ENCODE measurements at places on chromosomes 16 and 17. TPM values are rescaled to one million over a fixed set of nuclear protein-coding genes. Genes with fewer than 3 reads are reported as not detected.

GRCh38 chr17:9644910-9645751, at the start of gene USP43:
Gene USP43, plus strand, starts transcription at chr17:9645517. Its CDS starts 116 bp downstream, at chr17:9645633.
- H3K4me1 ChIP-seq: peaks cover 13% of the 10 kb centered on the region
- H3K4me3 ChIP-seq: peak within 1 kb of the TSS; percentile 72
- H3K27ac ChIP-seq: peak within 1 kb of the TSS; percentile 94
- no peaks in the 10 kb centered on the region for H3K36me3 ChIP-seq
- DNase-seq: peak; percentile 89

- H3K36me3 ChIP-seq: no peaks in the 10 kb centered on the region
- peaks cover 17% of the 10 kb centered on the region for H3K4me1 ChIP-seq
- peak overlapping the region; percentile 83 for H3K27ac ChIP-seq
- H3K27me3 ChIP-seq: no peaks in the 10 kb centered on the region
These were observed 959 bp downstream of the SSH2 start for GRCh38 chr17:29929006-29929532.

SLC26A11 gene
- 17.5 TPM for total RNA-seq

SYNGR3 gene
- 1.4 TPM for total RNA-seq

CALB2 gene
- total RNA-seq: 1.8 TPM

- H3K27me3 ChIP-seq: no peaks in the 10 kb centered on the region
- H3K4me1 ChIP-seq: peaks cover 12% of the 10 kb centered on the region
- no peak for DNase-seq
- H3K36me3 ChIP-seq: no peaks in the 10 kb centered on the region
These were observed 235.2 kb upstream of the TNRC6C start for GRCh38 chr17:77723071-77723908.

- no peak overlapping the region for H3K27ac ChIP-seq
- no peak overlapping the region for H3K4me3 ChIP-seq
- H3K4me1 ChIP-seq: peaks cover 5% of the 10 kb centered on the region
- H3K36me3 ChIP-seq: no peaks in the 10 kb centered on the region
- H3K27me3 ChIP-seq: no peaks in the 10 kb centered on the region
These were observed 296.4 kb downstream of the MAP2K6 start for GRCh38 chr17:69710926-69711325.

DNA sequence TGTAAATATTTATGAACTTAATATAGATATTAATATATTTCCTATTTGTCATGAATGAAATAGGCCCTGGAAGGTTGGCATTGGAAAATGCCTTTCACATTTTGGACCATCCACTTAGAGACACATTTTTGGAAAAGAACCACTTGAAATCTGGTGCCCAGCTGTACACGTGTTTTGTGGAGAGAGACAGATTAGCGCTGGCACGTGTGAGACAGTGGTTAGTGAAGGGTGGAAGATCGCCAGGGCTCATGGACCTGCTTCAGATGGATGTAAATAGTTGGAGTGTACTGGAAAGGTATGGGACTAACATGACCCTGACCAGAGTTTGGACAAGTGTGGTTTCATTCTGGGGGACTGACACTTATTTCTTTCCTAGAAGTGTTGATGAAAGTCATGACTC, 222.9 kb downstream of the PRKCA start:
- H3K27ac ChIP-seq: no peak overlapping the region
- H3K4me3 ChIP-seq: no peak overlapping the region
- no peaks in the 10 kb centered on the region for H3K36me3 ChIP-seq
- H3K27me3 ChIP-seq: no peaks in the 10 kb centered on the region
- peaks cover 21% of the 10 kb centered on the region for H3K4me1 ChIP-seq

DNA sequence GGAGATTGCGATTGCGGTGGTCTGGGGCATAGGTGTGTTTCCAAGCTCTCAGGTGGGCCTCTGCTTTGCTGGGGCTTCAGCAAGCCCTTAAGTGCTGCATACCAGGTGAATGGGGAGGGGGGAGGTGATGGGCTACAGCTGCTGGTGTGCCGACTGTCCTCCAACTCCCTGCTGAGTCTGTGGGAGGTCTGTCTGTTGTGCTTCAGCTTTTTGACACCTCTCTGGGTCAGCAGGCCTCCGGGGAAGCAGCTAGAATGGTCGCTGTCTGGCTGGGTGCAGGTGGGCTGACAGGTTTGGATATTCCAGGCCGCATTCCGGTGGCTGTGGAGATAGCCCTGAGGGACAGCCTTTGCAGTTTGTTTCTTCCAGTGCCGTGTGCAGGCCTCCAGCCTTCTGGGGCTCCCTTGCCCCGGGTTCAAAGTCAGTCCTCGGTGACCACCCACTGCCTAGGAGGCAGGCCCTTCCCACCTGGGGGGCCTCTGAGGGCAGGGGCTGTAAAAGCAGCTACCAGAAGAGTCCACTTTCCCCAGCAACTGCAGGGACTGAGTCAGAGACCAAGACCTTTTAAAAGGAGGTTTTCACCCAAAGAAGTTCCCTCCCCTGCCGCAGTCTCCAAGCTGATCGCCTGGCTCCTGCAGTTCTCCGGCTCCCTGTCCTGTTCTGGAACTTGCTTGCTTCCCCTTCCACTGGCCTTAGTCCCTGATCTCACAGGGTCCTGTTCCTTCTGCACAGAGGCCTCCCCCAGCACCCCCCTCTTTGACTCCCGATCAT, 2.0 kb upstream of the TTYH2 start:
- no peaks in the 10 kb centered on the region for H3K27me3 ChIP-seq
- H3K4me3 ChIP-seq: peak overlapping the region; percentile 56
- no peaks in the 10 kb centered on the region for H3K36me3 ChIP-seq
- peak; percentile 51 for DNase-seq
- H3K4me1 ChIP-seq: peaks cover 38% of the 10 kb centered on the region

ATP2A3 gene
- total RNA-seq: 4.1 TPM

DNA sequence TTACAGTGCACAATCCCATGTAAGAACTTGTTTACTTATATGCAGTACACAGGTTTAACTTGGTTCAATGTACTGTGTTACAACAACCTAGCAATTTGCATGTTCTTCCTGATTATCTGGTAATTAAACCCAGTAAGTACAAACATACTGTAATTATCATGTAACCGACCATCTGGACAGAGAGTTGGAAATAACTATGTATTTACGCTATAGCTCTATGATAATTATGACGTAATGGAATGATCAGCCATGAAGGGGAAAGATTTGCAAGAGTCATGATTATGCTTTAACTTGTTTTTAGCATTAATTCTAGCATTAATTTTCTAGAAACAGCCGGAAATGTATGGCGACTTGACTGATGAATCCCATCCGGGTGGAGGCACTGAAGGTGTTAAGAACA, 74.8 kb upstream of the SALL1 start:
- H3K36me3 ChIP-seq: no peaks in the 10 kb centered on the region
- H3K4me1 ChIP-seq: peaks cover 3% of the 10 kb centered on the region
- peaks cover 11% of the 10 kb centered on the region for H3K27me3 ChIP-seq
- H3K4me3 ChIP-seq: no peak overlapping the region

ZSCAN10 gene
- not detected for total RNA-seq

CCDC78 gene
- 2.2 TPM for total RNA-seq

DNA sequence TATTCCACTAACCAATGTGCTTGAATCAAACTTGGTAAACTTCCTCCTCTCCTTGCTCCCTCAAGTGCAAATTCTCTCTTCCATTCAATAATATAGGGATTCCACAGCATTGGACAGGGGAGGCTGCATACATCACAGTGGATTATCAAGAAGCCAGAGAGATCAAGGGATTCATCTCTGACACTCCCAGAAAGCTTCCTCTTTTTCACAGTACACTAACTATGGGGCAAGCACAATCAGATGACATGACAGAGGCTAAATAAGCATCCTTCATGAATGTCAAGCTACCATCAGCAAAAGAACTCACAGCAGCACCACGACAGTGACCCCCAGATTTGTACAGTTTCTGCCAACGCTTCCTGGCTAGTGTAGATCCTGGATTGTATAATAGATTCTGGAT, 178.4 kb upstream of the C17orf78 start:
- DNase-seq: no peak
- H3K27ac ChIP-seq: no peak overlapping the region
- H3K27me3 ChIP-seq: no peaks in the 10 kb centered on the region
- no peaks in the 10 kb centered on the region for H3K36me3 ChIP-seq
- H3K4me1 ChIP-seq: no peaks in the 10 kb centered on the region
- H3K4me3 ChIP-seq: no peak overlapping the region

GRCh38 chr17:68435361-68435760, 21.9 kb downstream of the WIPI1 start:
- no peaks in the 10 kb centered on the region for H3K27me3 ChIP-seq
- peaks cover 6% of the 10 kb centered on the region for H3K4me1 ChIP-seq
- H3K4me3 ChIP-seq: no peak overlapping the region
- no peaks in the 10 kb centered on the region for H3K36me3 ChIP-seq

DNA sequence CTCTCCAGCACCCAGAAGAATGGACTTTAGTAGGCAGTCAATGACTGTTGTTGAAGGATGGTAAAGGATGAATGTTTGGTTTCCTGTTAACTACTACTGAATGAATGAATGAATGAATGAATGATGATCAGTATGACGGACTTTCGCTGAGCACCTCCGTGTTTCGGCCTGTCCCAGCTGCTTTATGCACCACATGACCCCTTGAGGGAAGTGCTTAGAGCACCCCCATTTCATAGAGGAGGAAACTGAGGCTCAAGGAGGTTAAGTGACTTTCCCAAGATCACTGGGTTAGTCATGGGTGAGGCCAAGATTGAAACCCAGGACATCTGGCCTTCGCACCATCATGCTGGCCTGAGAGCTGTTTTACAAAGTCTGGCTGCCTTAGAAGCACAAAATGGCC, 6.8 kb downstream of the KCNG4 start:
- H3K4me3 ChIP-seq: no peak overlapping the region
- no peaks in the 10 kb centered on the region for H3K36me3 ChIP-seq
- H3K4me1 ChIP-seq: peaks cover 5% of the 10 kb centered on the region
- H3K27ac ChIP-seq: no peak overlapping the region
- no peaks in the 10 kb centered on the region for H3K27me3 ChIP-seq
- no peak for DNase-seq

- no peak overlapping the region for H3K27ac ChIP-seq
- no peak for DNase-seq
- H3K27me3 ChIP-seq: no peaks in the 10 kb centered on the region
- H3K4me3 ChIP-seq: no peak overlapping the region
- H3K36me3 ChIP-seq: no peaks in the 10 kb centered on the region
These were observed 1.5 kb downstream of the DDX28 start for GRCh38 chr16:68021490-68021889.

- no peaks in the 10 kb centered on the region for H3K36me3 ChIP-seq
- H3K4me1 ChIP-seq: no peaks in the 10 kb centered on the region
- peaks cover 4% of the 10 kb centered on the region for H3K27me3 ChIP-seq
- no peak overlapping the region for H3K27ac ChIP-seq
- DNase-seq: no peak
These were observed 254.1 kb upstream of the N4BP1 start for GRCh38 chr16:48864055-48864454.

DNA sequence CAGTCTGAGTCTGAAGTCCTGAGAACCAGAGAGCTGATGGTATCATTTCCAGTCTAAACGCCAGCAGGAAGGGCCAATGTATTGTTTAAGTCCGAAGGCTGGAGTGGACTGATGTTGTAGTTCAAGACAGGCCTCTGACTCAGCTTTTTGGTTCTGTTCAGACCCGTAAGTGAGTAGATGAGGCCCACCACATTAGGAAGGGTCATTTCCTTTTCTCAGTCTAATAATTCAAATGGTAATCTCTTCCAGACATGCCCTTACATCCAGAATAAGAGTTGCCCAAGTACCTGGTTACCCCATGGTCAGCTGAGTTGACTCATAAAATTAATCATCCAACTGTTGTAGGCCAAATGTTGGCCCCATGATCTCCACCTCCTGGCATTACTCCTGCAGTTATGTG, 442.6 kb upstream of the HSBP1 start:
- no peaks in the 10 kb centered on the region for H3K36me3 ChIP-seq
- H3K27ac ChIP-seq: no peak overlapping the region
- no peak for DNase-seq
- peaks cover 3% of the 10 kb centered on the region for H3K27me3 ChIP-seq

- DNase-seq: peak; percentile 92
- H3K27me3 ChIP-seq: no peaks in the 10 kb centered on the region
- peaks cover 9% of the 10 kb centered on the region for H3K4me1 ChIP-seq
- H3K27ac ChIP-seq: peak within 1 kb of the TSS; percentile 97
- H3K36me3 ChIP-seq: no peaks in the 10 kb centered on the region
These were observed at the start of gene COG7 for GRCh38 chr16:23452572-23453337. Gene COG7, minus strand, starts transcription at chr16:23453189. Its CDS starts 195 bp downstream, at chr16:23452994.

GRCh38 chr17:7956228-7956965, 24.4 kb downstream of the CNTROB start:
- H3K27me3 ChIP-seq: no peaks in the 10 kb centered on the region
- H3K36me3 ChIP-seq: no peaks in the 10 kb centered on the region
- no peaks in the 10 kb centered on the region for H3K4me1 ChIP-seq
- peak overlapping the region; percentile 56 for H3K27ac ChIP-seq
- H3K4me3 ChIP-seq: no peak overlapping the region

RHBDL1 gene
- 2.3 TPM for total RNA-seq

KRTAP3-2 gene
- total RNA-seq: not detected

NOXO1 gene
- 5.1 TPM for total RNA-seq

KRT15 gene
- total RNA-seq: 6.8 TPM

- H3K4me3 ChIP-seq: no peak overlapping the region
- no peak overlapping the region for H3K27ac ChIP-seq
- H3K27me3 ChIP-seq: peaks cover 4% of the 10 kb centered on the region
- no peak for DNase-seq
- no peaks in the 10 kb centered on the region for H3K4me1 ChIP-seq
These were observed 69.5 kb downstream of the HLF start for GRCh38 chr17:55334285-55334684.

- H3K4me3 ChIP-seq: no peak overlapping the region
- peaks cover 7% of the 10 kb centered on the region for H3K4me1 ChIP-seq
- no peaks in the 10 kb centered on the region for H3K36me3 ChIP-seq
These were observed 41.8 kb downstream of the BRD7 start for GRCh38 chr16:50326835-50327465.

HS3ST4 gene
- 3.1 TPM for total RNA-seq

DNA sequence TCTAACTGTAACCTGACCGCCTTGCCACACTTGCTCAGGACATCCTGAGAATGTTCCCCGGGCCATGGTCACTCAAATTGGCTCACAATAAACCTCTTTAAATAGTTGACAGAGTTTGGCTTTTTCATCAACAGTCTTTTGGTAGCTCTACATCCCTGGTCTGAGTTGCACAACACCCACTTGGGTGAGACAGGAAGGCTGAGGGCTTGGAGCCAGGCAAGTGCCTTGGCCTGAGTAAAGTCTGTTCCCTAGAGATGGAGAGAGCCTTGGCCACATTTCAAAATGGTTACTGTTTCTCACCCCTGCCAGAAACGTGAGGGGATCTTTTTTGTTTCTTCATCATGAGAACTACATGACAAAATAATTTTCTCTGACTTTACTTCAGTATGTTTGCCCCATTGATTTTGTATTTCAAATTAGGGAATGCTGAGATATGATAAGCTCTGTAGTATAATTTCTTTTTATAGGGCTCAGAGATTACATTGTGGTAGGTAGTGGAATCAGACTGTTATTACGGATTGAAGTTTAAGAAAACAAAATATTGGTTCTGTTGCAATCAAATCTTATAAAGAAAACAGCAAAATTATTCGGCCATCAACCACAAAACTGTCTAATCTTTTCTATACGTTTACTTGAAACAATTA, 53.9 kb upstream of the NETO2 start:
- DNase-seq: no peak
- no peaks in the 10 kb centered on the region for H3K36me3 ChIP-seq
- no peaks in the 10 kb centered on the region for H3K27me3 ChIP-seq

- H3K4me1 ChIP-seq: peaks cover 6% of the 10 kb centered on the region
- DNase-seq: peak; percentile 2
- no peak overlapping the region for H3K4me3 ChIP-seq
- H3K27me3 ChIP-seq: no peaks in the 10 kb centered on the region
These were observed 720 bp upstream of the BCKDK start for GRCh38 chr16:31107465-31107867.
